Hematopoietic multipotent progenitor cell treated with erythropoietin and hydrocortisone succinate and interleukin-3 and kit ligand, for 6 days (in vitro differentiated cells): ENCODE measurements at places on chromosomes 6 and 20.

- DNase-seq, result no peak
Measured at GRCh38 chr20:62627901-62628612, 14.2 kb upstream of the SLCO4A1 start.

GRCh38 chr20:34709831-34710567, 5.9 kb downstream of the TP53INP2 start:
- DNase-seq, result peak; percentile 85

GRCh38 chr6:141403103-141403502, 729.6 kb upstream of the GJE1 start:
- DNase-seq, result no peak

- no peak for DNase-seq
Measured at GRCh38 chr20:59429396-59429795, 129.0 kb downstream of the EDN3 start.

GRCh38 chr6:117515326-117515725, 32.9 kb downstream of the DCBLD1 start:
- DNase-seq, result no peak

DNA sequence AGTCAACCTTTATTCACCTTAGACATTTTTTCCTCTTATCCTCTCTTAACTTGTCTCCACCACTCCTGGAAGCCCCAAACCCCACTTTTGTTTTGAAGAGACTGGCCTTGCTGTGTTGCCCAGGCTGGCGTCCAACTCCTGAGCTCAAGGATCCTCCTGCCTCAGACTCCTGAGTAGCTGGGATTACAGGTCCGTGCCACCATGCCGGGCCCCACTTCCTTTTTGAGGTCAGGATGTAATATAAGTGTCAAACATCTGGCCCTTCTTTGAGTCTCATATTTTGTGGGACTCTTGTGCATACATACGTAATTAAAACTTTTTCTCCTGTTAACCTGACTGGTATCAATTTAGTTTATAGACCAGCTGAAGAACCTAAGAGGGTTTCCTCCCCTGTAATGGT, 1.4 kb upstream of the CDK19 start:
- DNase-seq, result peak; percentile 46

GRCh38 chr6:33613795-33614168, 7.3 kb upstream of the ITPR3 start:
- DNase-seq, result peak; percentile 62

- no peak for DNase-seq
Measured at GRCh38 chr6:44105146-44105545, 22.1 kb downstream of the MRPL14 start.

GRCh38 chr6:12328701-12329100, 38.5 kb downstream of the EDN1 start:
- no peak for DNase-seq

DNA sequence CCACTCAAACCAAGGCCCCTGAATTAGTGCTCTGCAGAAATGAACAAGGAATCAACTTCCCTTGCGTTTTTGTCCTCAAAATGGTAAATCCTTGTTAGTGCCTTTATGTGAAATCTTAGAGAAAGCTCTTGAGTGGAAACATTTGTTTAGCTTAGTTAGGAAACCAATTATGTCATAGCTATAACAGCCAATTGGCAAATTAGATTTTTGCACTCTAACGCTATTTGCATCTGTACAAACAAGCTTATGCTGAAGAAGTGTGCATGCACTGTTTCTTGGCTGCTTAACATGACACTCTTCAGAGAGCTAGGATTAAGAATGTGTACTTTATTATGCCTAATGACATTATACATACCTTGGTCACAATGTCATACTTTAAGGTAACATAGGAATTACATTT, 622.6 kb upstream of the SLC35B3 start:
- no peak for DNase-seq

- no peak for DNase-seq
Measured at GRCh38 chr6:72363844-72364740, 257.8 kb upstream of the KCNQ5 start.

DNA sequence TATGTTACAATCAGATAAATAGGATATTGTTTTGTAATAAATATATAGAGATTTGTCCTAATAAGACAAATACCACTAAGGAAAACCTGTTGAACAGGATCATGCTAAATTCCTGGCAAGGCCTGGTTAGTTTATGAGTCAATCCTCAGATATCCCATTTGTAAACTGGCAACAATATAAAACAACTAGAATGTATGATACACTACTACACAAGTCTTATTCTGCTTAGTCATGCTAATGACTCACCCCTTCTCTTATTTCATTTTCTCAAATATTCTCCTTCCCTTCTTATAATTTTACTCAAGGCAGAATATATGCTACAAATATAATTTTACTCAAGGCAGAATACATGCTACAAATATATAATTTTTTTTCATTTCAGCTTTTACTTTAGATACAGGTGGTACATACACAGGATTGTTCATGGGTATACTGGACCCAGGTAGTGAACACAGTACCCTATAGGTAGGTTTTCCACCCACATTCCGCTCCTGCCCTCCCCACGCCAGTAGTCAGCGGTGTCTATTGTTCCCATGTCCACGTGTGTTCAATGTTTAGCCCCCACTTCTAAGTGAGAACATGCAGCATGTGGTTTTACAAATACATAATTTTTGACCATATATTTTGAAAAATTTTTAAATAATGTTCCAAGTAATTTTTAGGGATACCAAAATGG, 6.3 kb downstream of the OSER1 start:
- DNase-seq, result peak; percentile 63

DNA sequence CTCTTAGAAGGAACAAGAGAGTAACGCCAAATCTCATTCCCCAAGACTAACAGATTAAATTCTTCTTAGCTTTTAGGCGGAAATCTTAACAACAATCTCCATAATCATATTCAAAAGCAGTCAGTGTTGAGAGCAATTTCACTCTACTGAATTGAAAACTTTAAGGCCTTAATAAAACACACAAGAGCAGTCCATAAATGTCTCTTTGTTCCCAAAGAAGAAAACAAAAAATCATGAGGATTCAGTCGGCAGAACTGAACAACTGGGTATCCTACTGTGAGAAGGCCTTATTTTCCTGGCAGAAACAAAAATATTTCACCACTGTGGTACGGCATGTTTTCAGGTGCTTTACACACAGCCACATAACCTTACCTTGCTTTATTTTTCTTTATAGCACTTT, 14.4 kb downstream of the ABHD12 start:
- DNase-seq, result no peak

GRCh38 chr6:104326173-104327001, 533.3 kb downstream of the HACE1 start:
- no peak for DNase-seq

DNA sequence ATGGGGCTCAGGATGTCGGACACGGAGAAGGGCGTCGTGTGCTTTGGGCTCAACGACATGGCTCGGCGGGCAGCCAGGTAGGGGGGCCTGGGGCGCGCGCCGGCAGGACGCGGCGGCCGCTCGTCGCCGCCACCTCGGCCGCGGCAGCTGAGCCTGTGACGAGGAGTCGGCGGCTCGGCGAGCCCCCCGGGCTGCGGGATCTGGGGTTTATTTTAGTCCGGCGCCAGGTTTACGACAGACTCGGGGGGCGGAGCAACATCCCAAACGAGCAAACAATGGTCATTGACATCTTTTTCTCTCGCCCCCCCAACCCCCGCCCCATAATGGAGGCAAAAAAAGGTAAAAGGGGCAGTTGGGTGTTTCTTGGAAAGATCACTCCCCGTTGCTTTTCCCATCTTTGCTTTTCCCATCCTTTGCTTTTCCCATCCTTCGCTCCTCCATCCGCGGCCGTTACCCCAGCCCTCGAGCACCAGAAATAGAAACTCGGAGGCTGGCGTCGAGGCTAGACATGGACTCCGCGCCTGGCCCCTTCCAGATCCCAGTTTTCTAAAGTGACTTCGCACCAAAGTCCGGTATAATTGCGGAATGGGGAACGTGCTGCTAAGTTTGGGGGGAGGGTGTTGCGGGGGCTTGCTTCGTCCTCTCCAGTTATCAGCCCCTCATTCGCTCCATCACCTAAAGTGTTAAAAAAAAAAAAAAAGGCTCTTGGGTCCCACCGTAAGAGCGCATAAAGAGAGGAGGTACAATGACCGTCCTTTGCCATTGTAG, at the start of gene NKX2-4:
Gene NKX2-4, minus strand, starts transcription at position 186 of the 768 bp plus-strand sequence. Its CDS starts 127 bp downstream, at position 59.
- no peak for DNase-seq

DNA sequence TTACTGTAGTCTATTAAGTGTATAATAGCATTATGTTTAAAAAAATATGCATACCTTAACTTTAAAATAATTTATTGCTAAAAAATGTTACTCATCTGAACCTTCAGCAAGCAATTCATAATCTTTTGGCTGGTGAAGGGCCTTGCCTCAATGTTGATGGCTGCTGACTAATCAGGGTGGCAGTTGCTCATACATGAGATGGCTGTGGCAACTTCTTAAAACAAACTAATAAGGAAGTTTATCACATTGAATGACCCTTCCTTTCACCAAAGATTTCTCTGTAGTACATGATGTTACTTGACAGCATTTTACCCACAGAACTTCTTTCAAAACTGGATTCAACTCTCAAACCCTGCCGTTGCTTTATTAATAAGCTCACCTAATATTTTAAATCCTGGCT, 84.0 kb downstream of the TASP1 start:
- DNase-seq, result no peak
